Skin of body (tissue), 3 donors: ENCODE measurements at places on chromosomes 6 and 20. TPM values are rescaled to one million over a fixed set of nuclear protein-coding genes. Genes with fewer than 3 reads are reported as not detected.
A peak's percentile ranks its signal among the peaks of the same experiment; 100 is the strongest.

DNA sequence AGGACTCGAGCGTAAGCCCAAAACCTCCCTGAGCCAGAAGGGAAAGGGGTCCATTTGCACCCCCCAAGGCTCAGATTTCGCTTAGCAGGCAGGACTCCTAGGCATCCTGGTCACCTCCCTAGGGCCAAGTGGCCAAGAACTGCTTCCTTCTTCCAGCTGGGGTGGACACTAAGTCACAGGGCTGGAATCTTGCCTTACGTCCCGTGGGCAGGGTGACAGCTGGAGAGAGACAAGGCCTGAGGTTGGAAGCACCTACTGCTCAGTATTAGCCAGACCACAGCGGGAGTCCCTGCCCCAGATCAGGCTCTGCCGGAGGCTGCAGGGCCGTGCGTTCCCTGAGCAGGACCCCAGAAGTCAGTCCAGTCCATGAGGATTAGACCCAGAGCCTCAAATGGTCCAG, 19.7 kb downstream of the LAMA5 start:
- no peak for DNase-seq

- DNase-seq, result no peak
Measured at GRCh38 chr6:36550473-36551000, 3.3 kb upstream of the STK38 start.

GRCh38 chr20:63542696-63543095, 4.9 kb downstream of the SRMS start:
- no peak for DNase-seq

DNA sequence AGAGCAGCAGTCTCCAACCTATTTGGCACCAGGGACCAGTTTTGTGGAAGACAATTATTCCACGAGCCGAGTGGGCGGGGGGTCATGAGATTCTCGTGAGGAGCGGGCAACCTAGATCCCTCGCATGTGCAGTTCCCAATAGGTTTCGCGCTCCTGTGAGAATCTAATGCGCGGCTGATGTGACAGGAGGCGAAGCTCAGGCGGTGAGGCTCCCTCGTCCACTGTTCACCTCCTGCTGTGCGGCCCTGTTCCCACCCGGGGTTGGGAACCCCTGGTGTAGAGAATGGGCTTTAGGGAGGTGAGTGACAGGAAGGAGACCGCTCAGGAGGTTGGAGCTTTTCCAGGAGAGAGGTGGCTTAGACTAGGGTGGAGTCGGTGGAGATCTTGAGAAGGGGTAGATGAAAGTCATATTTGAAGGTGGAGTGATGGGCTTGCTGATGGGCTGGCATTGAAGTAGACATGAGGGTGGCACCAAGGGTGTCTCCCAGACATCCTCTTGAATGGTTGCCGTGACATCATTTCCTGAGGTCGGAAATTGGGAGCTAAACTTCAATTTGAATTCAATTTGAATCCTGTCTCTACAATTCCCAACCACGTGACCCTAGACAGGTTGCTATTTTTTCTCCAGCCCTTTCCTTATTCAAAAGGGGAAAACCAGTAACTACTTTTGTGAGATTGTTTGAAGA, 1.5 kb upstream of the RAD21L1 start:
- no peak for DNase-seq

GRCh38 chr20:4635781-4636180, 85.9 kb upstream of the PRND start:
- no peak for DNase-seq

GRCh38 chr6:33654831-33655554, 33.9 kb downstream of the ITPR3 start:
- DNase-seq, result peak; percentile 81

GRCh38 chr6:77034161-77034560, 429.1 kb downstream of the HTR1B start:
- DNase-seq, result no peak

- DNase-seq, result no peak
Measured at GRCh38 chr20:22617160-22617559, 32.8 kb upstream of the FOXA2 start.

- DNase-seq, result no peak
Measured at GRCh38 chr6:42028234-42029061, 21.9 kb upstream of the TAF8 start.

DNA sequence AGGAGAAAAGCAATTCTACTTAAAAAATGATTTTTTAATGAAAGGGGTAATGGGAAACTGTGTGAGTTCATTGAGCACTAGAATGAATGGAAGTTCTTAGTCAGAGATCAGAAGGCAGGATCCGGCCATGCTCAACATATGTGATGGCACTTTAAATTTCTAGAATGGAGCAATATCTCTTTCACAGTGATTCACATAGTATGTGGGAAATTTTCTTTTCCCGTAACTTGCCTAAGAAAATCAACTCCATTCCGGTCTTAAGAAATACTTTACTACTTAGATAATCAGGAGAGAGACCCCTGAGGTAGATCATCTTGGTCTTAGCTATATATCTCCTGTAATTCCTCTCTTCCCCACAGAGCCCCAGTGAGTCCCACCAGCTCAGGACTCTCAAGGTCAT, 131.8 kb downstream of the SCML4 start:
- peak; percentile 20 for DNase-seq

DNA sequence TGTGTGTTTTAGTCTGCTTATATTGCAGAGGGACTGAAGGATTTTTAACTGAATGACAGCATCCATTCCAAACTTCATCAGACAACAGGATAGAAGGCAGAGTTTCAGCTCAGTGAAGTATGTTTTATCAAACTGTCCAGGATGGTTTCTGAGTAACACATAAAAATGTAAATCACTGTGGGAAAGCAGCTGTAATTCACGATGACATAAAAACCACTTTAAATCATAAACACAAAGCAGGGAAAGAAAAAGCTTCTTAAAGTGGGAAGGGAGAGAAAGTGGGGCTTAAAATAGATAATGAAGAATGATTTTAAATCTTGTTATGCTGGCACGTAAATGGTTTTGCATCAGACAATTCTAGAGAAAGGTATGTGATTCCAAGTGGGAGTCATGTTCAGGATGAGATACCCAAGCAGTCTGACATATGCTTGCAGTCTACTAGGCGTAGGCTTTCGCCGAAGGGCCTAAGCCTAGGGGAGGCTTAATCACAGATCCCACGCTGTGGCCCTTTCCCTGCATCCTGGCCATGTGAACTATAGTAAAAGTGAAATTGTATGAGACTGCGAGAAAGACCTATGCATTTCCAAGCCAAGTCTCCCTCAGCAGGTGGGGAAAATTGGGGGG, 610.6 kb downstream of the PRKN start:
- no peak for DNase-seq

GRCh38 chr6:110341663-110342596, 16.2 kb downstream of the METTL24 start:
- DNase-seq, result no peak

- DNase-seq, result no peak
Measured at GRCh38 chr20:56343861-56344381, 14.9 kb upstream of the FAM210B start.

DNA sequence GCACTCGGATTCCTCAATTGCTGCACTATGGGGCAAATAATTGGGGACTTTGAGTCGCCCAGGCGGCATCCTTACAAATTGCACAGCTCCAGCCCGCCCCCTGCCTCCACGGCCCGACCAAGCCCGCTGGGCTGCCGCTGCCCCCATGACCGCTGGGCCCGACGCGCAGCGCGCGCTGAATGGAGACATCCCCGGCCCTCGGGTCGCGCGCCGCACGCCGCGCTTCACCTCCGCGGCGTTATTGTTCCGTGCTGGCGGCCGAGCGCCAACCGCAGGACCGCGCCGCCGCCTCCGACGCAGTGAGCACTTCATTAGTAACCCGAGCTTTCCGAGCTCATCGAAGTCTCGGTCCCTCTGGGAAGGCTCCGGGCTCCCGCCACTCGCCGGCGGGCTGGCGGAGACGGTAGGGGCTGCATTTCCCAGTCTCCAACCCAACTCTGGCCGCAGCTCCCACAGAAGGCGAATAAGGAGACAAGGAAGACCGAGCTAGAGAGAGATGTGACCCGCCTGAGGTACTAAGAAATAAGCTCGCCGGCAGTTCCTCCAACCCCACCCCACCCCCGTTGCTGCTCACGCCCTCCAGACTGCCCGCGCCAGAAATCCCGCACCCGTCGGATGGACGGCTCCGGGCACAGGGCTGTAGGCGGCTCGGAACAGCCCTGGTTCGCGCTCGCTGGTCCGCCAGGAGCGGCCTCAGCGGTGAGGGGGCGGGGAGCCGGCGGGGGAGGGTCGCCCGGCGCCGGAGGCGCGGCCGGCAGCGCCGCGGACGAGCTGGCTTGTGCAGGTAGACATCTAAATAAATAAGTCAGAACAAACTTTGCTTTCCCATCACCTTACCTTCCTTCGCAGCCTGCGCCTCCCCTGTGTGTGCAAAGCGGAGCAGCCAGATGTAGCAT, 703 bp downstream of the EPHA7 start:
- DNase-seq, result peak; percentile 57

DNA sequence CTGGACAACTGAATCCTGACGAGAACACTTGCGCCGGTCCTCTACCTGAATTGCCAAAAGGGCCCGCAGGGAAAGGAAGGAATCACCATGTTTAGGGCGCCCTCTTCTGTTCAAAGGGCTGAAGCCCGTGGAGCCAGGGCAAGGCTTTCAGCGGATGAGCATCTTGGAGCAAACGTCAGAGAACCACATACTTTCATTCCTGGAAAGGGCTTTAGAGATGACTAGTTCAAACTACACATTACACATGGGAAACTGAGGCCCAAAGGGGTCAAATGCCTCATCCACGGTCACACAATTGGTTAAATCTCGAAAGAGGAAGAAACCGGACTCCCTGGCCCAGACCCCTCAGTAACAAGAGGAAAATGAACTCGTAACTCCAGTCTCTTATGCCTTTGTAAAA, 11.5 kb upstream of the ZNF133 start:
- DNase-seq, result no peak

DNA sequence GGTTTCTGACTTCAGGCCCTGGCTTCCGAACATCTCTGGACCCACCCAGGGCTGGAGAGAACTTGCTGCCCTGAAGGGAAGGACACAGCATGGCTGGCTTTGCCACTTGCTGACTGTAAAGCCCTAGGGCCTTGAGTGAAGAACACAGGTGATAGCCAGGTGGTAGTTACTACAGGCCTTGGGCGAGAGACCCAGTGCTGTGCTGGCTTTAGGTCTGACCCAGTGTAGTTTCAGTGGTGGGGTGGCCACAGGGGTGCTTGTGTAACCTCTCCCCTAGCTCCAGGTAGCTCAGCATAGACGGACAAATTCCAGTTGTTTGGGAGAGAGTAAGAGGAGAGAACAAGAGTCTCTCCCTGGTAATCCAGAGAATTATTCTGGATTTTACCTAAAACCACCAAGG, 27.1 kb downstream of the NCOA6 start:
- DNase-seq, result no peak

- DNase-seq, result no peak
Measured at GRCh38 chr6:159713984-159714383, 13.3 kb upstream of the WTAP start.

DNA sequence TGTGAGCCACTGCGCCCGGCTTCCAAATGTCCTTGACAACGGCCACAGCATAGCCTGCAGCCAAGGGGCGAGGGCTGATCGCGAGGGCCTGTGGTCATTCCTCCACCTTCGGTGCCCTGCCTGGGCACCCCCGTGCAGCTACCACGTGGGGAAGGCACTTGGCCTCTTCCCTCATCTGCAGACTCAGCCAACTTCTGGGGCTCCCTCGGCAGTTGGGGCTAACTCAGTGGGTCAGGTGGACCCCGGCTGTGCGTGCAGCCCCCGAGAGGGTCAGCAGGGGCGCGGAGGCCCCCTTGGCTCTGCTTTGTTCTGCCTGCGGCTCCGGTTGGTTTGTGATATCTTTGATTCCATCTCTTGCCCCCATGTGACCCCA, 52.9 kb upstream of the BHLHE23 start:
- no peak for DNase-seq

DNA sequence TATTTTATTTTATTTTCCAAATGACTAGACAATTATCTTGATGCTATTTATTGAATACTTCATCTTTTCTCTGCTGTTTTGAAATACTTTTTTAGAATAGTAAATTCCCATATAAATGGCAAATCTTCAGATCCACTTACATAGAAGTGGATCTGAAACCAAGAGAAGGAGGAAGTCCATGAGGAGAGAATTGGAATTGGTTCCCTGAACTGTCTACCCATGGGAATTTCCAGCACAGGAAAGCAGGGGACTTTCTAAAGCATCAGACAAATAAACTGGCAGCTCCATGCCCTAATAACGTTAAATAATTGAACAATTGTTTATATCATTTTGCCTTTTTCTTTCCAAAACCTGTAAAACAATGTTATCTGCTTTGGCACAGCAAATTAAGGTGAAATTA, 47.1 kb upstream of the PNRC1 start:
- DNase-seq, result no peak

- DNase-seq, result no peak
Measured at GRCh38 chr6:62683063-62683462, 397.0 kb upstream of the KHDRBS2 start.

- no peak for DNase-seq
Measured at GRCh38 chr20:1472556-1473245, 6.1 kb upstream of the NSFL1C start.

- no peak for DNase-seq
Measured at GRCh38 chr6:105280033-105280432, 100.2 kb upstream of the POPDC3 start.

DNA sequence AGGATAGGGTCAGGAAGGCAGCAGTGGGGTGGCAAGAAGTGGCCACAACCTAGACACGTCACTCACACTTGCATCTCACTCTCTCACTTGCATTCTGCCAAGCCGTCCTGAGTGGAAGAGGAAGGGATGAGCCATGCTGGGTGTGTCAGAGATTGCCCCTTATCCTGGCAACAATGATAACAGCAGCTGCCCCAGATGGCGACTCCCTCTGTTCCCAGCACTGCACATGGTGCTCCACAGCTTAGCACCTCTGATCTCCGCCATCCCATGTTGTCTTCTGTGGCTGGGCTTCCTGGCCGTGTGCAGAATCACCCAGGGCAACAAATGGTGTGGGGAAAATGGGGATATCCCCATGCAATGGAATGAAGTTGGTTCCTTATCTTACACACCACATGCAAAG, 11.1 kb downstream of the KCNB1 start:
- DNase-seq, result no peak

DNA sequence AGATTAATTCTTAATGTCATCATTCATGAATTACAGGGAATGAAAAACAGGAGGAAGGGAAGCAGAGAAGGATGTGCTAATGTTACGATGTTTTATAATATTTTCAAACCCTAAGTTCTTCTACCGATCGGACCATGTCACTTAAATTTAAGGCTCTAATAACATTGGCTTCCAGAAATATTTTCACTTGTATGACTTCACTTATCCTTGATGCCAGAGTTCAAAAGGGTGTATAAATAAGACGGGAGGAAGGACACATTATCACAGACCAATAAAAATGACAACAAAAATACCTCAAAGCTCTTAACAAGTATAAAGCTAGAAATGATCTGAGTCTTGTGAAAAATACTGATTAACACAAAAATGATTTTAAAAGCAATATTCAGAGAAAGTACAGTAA, 370.4 kb upstream of the CITED2 start:
- DNase-seq, result no peak

- no peak for DNase-seq
Measured at GRCh38 chr6:104595311-104595820, 264.4 kb downstream of the HACE1 start.

The GSTA2 gene
- total RNA-seq, result not detected

The CCM2L gene
- total RNA-seq, result 3.0 TPM

The OXT gene
- total RNA-seq, result not detected

The CFB gene
- 2.2 TPM for total RNA-seq

The NFS1 gene
- total RNA-seq, result 18.9 TPM

The NRSN1 gene
- 0.39 TPM for total RNA-seq

The SLX4IP gene
- total RNA-seq, result 6.8 TPM

The ZBP1 gene
- 1.5 TPM for total RNA-seq

The CALHM5 gene
- 4.6 TPM for total RNA-seq

The PSORS1C2 gene
- 2.9 TPM for total RNA-seq

The CST2 gene
- total RNA-seq, result not detected

The SIRPD gene
- 0.39 TPM for total RNA-seq

The AKAP7 gene
- total RNA-seq, result 19.9 TPM

The MLIP gene
- 11.5 TPM for total RNA-seq

The OR2H1 gene
- not detected for total RNA-seq
